OCI-M1 (cell line): ENCODE measurements at places on chromosomes 12 and 14.

DNA sequence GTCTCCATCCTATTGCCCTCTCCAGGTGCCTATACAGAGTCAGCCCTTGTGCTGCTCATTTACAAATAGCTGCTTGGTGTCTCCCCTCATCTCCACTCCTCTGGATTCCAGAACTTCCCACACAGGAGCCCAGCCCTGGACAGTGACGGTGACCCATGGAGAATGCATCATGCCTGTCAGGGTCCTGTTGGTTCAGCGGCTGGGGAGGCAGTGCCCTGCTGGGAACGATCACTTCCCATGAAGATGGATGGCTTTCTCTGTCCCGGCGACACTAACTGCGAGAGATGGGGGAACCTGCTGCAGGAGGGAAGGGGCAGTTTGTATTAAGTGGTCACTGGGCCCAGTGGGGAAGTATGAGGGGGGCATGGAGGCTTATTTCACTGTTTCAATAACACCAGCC, 395.0 kb upstream of the TBX3 start:
- no peak for DNase-seq

DNA sequence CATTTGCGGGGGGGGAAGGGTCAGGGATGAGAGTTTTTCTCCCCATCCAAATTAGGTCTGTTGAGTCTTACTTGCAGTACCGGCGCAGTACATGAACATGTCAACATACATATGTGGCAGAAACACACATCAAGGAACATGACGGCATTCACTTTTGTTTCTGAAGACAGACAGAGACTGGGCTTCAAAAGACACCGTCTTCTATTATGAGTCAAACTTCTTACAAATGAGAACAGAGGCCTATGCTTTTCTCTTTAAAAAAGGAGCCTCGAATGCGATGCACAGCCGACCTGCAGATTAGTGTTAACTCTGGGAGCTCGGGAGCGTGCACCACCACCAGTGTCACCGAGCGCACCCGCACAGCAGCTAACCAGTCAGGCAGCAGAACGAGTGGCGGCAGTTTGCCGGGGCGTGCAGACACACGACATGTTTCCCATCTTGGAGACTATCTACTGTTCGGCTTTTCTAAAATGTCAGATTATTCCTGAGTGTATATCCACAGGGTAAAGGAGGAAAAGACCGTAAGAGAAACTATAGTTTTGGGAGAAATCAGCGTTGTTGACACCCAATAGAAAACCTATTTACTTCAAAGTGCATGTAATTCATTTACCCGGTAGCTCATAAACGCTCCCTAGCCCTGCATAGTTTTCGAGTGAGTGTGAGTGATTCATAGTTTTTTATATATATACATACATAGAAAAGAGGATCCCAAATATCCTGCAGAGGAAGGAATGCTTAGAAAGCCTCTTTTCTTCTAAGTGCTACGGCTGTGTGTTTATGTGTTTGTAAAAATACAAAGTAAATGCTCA, 33.0 kb downstream of the UBR7 start:
- no peak for DNase-seq

DNA sequence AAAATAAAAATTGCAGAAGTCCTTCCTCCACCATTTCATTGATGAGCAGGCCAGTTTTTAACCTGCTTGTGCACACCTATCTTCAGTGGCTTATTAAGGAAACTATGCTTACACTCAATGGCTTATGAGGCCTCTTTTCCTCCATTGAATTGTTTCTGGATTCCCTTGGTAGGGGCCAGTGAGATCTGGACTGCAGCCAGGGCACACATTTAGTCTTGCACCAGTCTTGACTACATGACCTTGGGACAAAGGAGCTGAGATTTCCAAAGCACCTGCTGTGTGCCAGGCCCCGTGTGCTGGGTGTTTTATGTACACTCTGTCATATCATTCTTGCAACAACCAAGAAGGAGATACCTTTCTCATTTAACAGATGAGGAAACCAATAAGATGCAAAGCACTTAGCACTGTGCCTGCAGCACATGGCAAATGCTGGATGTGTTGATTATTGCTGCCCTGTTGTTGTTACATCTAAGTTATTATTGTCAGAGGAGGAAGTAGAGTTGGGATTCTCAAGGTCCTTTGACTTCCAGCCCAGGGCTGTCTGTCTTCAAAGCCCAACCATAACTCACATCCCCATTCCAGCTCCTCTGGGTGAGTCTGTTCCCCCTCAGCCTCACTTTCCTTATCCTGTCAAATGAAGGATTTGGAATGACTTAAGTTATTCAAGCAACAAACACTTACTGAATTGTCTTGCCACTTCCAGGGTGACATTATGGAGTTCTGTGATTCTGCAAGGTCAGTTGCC, 31.6 kb upstream of the RIN3 start:
- DNase-seq: no peak

DNA sequence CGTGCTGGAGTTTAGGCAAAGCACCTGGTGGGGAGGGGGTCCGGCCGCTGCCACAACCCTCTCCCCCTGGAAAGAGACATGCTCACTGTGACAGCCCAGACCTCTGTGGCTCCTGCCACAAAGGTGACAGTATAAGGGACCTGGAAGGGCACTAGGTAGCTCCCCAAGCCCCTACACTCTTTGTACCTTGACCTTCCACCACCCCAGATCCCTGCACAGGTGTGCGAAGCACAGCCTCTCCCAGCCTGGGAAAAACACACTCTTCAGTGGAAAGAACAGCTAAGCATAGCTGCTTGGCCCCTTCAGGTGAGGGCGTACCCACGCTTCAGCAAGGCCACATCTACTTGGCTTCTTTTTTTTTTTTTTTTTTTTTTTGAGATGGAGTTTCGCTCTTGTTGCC, 4.9 kb upstream of the PLA2G1B start:
- DNase-seq: no peak

GRCh38 chr12:52837413-52837741, 3.3 kb upstream of the KRT79 start:
- DNase-seq: no peak

GRCh38 chr14:99188731-99189191, 83.2 kb downstream of the BCL11B start:
- no peak for DNase-seq
